ENCODE measurements at places on chromosomes 1 and 21. TPM values are rescaled to one million over a fixed set of nuclear protein-coding genes. Genes with fewer than 3 reads are reported as not detected.

The PIGM gene
- total RNA-seq, result 4.5 TPM

DNA sequence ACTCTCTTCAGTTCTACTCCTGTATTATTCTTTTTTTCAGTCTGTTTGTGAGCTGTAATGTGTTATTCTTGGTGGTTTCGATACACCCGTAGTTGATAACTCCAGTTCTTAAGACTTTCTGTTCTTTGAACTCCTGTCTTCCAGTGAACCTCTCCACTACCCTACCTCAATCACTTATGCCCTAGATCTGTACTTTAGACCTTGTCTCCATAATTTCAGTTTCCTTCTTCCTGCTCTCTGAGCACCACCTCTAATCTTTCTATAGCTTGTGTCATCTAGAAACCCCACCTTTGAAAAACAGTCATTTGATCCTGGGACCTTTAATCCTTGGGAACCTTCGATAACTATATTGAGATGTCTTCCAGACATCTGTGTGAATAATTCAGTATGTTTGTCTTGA is 159.3 kb downstream of the PIK3R3 start:
- DNase-seq, result no peak

GRCh38 chr1:22075718-22076117 is 23.2 kb downstream of the CDC42 start:
- DNase-seq, result no peak

The PTPN7 gene
- 1.5 TPM for total RNA-seq

DNA sequence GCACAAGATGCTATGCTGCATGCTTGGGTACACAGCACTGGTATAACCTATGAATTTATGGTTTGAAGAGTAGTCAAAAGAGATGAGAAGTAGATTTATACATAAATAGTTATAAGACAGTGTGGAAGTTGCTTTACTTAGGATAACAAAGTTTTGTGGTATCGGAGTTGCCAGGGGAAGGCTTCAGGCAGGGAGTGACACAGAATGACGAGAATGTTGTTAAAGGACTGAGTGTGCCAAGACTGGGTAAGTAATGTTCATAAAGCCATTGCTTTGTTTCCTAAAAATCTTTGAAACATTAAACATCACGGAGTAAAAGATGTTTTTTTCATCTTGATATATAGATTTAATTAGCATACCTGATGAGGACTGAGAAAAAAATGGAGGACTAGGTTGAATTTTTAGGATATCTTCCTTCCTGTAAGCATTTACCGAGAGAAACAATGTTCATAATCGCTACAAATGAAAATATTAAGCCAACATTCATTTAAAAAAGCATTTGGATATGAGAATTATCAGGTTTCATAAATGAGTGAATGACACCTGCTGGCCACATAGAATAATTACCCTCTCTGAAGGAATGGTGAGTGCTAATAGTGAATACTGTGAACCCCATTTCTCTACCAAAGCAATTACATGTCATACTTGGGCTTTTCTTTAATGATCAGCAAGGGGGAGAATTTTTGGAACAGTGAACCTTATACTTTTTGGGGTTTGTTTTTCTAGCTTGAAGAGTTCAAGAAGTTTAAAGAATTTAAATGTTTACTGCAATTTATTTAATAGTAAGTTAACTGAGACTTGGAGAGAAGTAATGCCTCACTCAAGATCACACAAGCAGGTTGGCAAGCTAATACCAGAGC is 28.4 kb downstream of the EXTL2 start:
- peak; percentile 58 for DNase-seq

DNA sequence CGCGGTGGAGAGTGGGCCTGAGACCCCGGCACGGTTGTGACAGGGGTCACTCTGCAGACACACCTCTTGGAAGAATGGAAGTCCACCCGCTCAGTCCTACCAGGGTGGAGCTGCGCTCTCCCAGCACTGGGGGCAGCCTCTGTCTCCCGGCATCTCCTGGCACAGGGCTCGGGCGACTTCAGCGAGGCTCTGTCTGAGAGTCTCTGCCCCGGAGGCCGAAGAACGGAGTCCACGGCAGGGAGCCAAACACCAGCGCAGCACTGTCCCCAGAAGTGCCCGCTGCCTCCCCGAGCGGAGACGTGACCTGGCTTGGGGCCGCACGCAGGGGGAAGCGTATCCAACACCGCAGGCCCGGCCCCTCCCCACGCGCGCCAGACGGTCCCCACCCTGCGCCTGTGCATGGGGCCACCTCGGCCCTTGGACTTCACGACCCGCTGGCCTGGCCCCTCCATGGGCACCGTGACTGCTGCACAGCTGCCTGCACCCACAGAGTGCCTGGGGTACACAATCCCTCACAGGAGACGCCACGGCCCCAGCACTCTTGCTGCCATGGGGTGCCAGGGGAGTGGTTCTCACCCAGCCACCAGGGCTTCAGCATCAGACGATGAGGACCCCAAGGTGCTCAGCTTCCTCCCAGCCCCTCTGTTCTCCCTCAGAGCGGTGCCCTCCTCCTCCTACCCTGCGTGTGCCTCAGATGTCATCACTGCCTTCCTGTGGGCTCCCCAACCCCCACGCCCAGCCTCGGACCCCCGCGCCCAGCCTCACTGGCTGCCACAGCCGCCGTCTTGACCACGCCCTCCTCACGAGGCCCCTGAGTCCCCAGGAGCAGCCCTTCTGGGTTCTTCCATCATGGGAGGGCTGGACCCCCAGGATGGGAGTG is 14.9 kb upstream of the RNF223 start:
- DNase-seq, result no peak

The OPRD1 gene
- 0.72 TPM for total RNA-seq

The CBR3 gene
- total RNA-seq, result 6.5 TPM

The C1orf167 gene
- 1.3 TPM for total RNA-seq

GRCh38 chr1:17485281-17485680 is 45.8 kb upstream of the RCC2 start:
- DNase-seq, result no peak

DNA sequence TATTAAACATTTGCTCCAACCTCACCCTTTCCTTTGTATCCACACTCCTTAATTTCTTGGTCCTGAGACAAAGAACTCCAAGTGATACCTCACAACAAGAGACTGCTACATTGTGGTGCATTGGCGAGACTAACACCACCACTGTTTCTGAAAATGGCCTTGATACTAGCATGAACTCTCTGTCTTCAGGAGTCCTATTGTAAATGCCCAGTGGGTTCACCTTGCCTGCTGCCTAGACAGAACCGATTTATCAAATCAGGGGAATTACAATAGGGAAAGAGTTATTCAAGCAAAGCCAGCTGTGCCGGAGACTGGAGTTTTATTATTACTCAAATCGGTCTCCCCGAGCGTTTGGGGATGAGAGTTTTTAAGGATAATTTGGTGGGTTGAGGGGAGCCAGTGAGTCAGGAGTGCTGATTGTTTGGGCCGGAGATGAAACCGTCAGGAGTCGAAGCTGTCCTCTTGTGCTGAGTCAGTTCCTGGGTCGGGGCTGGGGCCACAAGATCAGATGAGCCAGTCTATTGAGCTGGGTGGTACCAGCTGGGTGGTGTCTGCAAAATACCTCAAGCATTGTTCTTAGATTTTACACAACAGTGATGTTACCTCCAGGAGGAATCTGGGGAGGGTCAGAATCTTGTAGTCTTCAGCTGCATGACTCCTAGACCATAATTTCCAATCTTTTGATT is 83.1 kb downstream of the DESI2 start:
- no peak for DNase-seq
